Urinary bladder (tissue), 4 donors: ENCODE measurements at places on chromosomes 1 and 21.

- no peak for DNase-seq
These were observed 4.8 kb downstream of the PLA2G5 start for GRCh38 chr1:20074725-20075171.

DNA sequence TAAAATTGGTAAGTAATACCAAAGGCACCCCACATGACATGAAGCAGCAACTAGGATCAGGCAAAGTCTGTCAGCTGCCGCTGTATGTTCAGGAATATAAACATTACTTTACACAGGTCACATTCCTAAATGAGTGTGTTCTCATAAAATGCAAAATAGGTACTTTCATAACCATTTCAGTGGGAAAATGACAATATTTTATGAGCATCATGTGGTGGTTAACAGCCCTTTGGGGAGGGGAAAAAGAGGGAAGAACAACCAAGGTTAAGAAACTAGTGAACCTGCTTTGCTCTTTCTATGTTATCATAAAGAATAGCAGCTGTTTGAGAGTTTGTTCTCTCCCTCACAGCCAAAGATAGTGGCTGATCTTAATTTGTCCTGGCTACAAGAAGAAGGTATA, 105.4 kb upstream of the LBR start:
- no peak for DNase-seq

DNA sequence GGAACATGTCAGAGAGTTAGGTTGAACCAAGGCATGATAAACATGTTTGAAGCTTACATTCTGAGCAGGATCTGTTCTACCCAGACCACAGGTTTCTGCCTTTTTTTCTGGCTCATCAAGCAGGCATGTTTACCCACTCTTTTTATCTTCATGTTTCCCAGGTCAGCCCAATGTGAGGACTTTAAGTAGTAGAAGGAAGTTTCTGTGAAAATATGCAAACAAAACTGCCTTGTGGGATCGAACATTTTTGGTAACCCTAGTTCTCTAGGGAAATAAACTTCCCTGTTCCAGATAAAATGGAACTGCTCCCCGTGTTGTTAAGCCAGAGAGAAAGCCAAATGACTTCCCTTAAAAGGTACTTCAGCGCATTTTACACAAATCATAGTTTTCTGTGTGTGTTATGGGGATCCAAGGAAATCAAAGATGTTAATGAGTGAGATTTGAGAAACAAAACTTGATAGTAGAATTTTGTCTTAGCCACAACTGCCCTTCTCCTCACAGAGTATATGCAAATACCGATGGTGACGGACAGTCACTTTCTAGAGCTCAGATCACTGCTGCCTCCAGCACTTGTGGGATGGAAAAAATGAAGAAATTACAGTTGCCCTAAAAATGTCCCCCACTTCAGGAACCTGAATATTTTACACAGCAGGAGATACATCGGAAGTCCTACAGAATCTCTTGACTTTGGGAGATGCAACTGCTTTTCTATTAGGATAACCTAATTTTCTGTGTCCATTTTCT, 765 bp upstream of the HIPK1 start:
- no peak for DNase-seq

DNA sequence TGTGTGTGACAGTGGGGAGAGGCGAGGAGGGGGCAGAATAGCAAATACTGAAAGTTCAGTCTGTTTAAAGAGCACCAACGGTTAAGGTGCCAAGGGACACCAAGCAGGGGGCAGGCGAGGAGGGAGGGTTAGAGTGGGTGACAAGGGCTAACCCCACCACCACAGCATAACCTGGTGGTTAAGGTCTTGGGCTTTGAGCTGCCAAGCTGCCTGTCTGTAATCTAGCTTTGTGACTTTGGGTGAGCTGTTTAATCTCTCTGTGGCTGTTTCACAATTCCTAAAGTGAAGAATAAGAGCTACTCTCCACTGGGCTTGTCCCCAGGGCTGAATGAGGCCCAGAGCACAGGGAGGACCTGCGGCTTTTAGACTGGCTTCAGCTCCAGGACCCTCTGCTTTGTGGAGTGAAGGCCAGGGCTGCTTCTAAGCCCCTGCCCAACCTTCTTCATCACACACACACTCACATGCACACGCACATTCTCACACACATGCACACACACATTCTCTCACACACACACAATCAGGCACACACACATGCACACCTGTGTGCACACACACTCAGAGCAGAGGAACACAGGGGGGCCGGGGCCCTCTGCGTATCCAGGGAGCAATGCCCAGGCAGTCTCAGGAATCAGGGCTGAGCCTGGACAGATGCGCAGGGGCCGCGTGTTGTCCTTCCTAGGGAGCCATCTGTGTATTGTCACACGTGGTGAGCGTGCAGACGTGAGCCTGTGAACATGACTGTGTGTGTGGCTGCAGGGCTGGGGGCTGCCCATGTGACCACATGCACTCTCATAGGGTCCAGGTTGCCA, 101.6 kb upstream of the TARDBP start:
- DNase-seq, result no peak

DNA sequence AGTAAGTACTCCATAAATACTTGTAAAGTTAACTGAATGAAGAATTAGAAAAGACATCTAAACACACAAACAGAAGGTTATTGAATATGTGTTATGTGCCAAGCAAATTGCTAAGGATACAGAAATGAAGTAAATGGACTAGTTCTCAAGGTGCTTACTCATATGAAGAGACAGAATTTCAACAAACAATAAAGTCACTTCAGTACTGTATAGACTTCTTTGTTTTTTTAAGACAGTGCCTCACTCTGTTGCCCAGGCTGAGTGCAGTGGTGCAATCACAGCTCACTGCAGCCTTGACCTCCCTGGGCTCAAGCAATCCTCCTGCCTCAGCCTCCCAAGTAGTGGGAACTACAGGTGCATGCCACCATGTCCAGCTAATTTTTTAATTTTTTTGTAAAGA, 57.3 kb downstream of the SERBP1 start:
- DNase-seq, result no peak

GRCh38 chr21:25179116-25179515, 428.2 kb downstream of the MRPL39 start:
- DNase-seq, result no peak

DNA sequence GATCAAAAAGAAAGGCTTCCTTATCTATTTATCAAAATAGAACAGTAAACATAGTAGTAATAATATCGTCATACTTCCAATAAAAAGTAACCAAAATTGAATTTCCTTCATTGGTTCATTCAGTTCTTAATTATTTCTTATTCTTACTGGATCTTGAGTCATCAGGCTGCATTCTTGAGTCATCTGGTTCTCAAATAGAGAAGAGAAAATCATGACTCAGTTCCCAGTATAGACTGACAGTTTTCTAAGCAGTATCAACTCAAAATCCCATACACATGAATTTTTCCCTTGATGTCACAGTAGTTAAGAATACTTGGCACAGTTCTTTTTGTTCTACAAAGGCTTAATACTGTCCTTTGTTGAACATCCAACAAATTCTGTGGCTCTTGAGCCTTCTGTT, 626.9 kb upstream of the ADGRL4 start:
- no peak for DNase-seq

- DNase-seq, result no peak
These were observed 23.7 kb downstream of the LRRC8B start for GRCh38 chr1:89548122-89548857.

- DNase-seq, result no peak
These were observed 168.7 kb downstream of the CAMTA1 start for GRCh38 chr1:6953907-6954364.

DNA sequence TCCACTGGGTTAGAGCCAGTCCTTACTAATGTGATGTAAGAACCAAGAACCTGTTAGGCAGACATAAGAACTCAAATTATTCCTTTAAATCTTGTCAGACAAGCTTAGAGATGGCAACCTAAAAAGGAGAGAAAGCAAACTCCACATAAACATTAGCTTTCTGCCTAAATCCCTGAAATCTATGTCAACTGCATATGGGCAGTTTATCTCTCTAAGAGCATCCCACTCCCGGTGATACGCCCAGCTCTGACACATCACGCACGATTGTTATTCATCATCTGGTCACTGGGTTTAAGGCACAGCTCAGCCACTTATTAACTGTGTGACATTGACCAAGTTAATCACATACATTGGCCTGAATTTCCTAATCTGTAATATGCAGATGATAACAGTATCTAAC, 323.7 kb downstream of the HHIPL2 start:
- DNase-seq, result no peak

DNA sequence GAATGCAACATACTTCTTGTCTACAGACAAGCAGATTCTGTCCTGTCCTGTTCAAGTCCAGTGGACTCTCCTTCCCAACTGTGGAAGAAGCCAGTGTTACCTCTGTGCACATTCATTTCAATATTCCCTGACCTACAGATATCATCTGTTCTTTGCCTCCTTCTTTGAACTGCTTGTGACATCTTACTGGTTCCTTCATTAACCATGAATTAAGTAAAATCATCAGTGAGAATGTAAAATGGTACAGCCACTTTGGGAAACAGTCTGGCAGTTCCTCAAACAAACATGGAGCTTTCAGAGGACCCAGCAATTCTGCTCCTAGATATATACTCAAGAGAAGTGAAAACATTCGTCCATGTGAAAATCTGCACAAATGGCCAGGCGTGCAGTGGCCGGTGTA, 6.8 kb downstream of the SRARP start:
- DNase-seq, result no peak
